Natural killer cell treated with Interleukin-12 subunit alpha and Interleukin-12 subunit beta and Interleukin-15 and Interleukin-18, amount 100 ng/mL, for 72 hours (primary cell): ENCODE measurements at places on chromosomes 7 and 10. TPM values are rescaled to one million over a fixed set of nuclear protein-coding genes. Genes with fewer than 3 reads are reported as not detected.

GRCh38 chr10:79266084-79266483, 81.2 kb upstream of the PPIF start:
- no peak for DNase-seq

DNA sequence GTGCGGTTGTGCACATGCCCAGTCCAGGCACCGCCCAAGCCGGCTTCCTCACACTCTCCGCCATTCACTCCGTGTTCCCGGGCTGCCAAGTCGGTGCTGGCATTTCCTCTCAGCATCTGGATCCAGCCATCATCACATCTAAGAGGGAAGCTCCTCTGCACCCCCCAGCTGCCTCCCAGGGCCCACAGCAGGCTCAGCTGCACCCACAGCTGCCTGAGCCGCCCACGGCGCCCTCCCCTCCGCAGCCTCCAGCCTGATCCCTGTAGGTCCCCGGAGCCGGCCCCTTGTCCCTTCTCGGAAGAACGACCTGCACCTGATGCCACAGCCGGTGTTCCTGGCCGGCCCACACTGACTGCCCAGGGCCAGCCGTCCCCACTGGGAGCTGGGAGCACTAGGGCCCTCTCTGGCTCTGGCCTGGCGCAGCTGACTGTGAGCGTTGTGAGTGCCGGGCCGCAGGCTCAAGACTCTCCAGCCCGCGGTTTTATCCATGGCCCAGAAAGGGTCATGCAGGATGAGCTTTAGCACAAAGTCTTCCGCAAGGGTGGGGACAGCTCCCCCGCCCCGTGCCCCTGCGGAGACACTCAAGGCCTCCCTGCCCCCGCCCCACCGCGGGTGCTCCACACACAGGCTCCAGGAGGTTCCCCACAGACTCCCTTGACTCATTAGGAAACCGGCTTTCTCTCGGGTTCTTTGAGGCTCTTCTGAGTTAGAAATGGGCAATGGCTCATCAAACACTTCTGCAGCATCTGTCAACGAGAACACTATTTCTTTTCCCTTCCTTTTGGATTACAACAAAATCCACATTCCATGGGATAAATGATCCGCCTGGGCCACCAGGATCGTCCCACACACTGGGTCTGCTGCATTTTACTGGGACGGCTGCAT, 31.2 kb downstream of the CFAP46 start:
- no peak for DNase-seq

GRCh38 chr10:101903827-101904550, 60.4 kb upstream of the KCNIP2 start:
- DNase-seq = no peak

DNA sequence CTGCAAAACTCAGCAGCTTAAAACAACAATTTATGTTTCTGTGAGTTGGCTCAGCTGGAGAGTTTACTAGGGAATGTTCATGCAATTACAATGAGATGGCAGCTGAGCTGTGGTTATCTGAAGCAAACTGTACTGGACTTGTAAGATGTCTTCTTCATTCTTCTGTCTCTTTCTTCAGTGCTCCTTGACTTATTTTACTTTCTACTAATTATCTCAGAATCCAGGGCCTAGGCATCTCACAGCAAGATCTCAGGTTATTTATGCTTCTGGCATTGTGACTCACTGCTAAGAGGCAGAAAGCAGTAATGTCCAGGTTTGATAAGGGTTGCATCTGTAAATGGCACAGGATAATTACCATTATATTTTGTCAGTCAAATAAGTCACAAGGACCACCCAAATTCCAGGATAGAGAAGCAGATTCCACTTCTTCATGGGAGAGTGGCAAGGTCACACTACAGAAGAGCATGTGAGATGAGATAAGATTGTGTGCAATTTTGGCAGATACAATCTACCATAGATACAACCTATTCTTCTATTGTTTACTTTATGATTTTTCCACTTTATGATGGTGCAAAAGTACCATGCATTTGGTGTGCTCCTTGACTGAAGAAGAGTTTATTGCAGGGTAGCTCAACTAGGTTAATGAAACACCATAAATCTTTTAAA, 16.8 kb downstream of the VIM start:
- no peak for DNase-seq

GRCh38 chr7:41116817-41117216, 586.1 kb downstream of the INHBA start:
- no peak for DNase-seq

Gene GRM8
- total RNA-seq = not detected

Gene SUN3
- total RNA-seq = 0.71 TPM
